Endodermal cell (in vitro differentiated cells): ENCODE measurements at places on chromosomes 5 and 9. TPM values are rescaled to one million over a fixed set of nuclear protein-coding genes. Genes with fewer than 3 reads are reported as not detected.

LRRC19 gene
- not detected in 2 replicates for total RNA-seq

TEX48 gene
- total RNA-seq = not detected in 3 replicates

SLC6A19 gene
- 0.15 and 0.16 TPM in 2 replicates for total RNA-seq

GRCh38 chr5:125564317-125564975 is 818.0 kb upstream of the ZNF608 start:
- H3K27ac ChIP-seq = no peak overlapping the region
- H3K36me3 ChIP-seq = no peaks in the 10 kb centered on the region
- no peaks in the 10 kb centered on the region for H3K27me3 ChIP-seq
- H3K4me1 ChIP-seq = peaks cover 2% of the 10 kb centered on the region

- peaks cover 22% of the 10 kb centered on the region for H3K4me1 ChIP-seq
- DNase-seq = no peak
- no peak overlapping the region for H3K27ac ChIP-seq
- no peak overlapping the region for H3K4me3 ChIP-seq
Observed at GRCh38 chr9:137676998-137677397, 58.2 kb downstream of the EHMT1 start.

DNA sequence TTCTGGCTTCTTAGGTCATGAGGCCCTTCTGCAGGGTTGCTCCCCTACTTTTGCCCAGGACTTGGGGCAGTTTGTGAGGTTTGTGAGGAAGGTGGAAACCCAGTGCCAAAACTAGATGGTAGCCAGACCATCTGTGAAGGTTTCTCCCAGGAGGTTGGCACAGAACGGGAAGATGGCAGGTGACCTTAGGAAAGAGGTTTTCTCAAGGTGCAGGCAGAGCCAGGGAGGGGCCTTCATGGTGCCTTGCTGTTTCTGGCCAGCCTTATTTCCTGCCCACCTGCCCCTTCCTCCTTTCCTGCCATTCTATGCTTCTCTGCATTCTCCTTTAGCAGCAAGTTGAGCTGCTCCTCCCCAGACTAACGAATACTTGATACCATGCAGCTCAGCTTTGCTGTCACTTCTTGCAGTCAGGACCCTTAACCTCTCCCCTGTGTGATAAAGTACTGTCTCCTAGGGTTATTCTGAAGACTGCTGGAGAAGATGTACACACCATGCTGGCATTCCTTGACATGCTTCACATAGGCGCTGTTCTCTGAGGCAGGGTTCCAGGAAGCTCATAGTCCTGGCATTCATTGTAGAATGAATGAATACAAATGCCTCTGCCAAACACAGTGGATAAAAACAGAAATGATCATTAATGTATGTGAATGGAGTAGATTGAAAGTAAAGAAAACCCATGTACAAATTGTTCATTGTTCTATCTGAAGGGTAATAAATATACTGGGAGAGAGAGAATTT is 154.3 kb downstream of the KDM4C start:
- H3K4me3 ChIP-seq = no peak overlapping the region
- H3K27me3 ChIP-seq = no peaks in the 10 kb centered on the region
- no peak overlapping the region for H3K27ac ChIP-seq
- no peak for DNase-seq
- H3K36me3 ChIP-seq = no peaks in the 10 kb centered on the region
- H3K4me1 ChIP-seq = no peaks in the 10 kb centered on the region

DNA sequence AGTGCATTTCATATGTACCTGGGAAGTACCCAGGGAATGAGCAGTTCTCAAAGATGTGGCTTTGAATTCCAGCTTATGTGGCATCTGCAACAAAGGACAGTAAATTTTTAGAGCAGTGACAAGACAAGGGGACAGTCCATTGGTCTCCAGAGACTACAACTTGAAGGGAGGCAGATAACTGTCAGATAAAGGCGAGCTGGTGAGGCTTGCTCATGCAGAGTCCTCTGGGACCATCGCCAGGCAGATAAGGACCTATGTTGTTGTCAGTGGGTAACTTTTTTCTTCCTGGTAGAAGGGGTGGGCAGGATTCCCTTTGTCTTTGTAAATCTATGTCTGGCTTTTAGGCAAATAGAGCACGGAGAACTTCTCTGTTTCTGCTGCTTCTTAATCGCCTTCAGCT is 120.2 kb downstream of the ICE1 start:
- H3K4me3 ChIP-seq = no peak overlapping the region
- H3K27ac ChIP-seq = no peak overlapping the region
- no peaks in the 10 kb centered on the region for H3K36me3 ChIP-seq
- H3K27me3 ChIP-seq = no peaks in the 10 kb centered on the region
- DNase-seq = no peak

- H3K27ac ChIP-seq = peak overlapping the region; percentile 92
- H3K4me1 ChIP-seq = peaks cover 12% of the 10 kb centered on the region
- H3K27me3 ChIP-seq = no peaks in the 10 kb centered on the region
- no peak overlapping the region for H3K4me3 ChIP-seq
- no peaks in the 10 kb centered on the region for H3K36me3 ChIP-seq
- DNase-seq = no peak
Observed at GRCh38 chr9:84850830-84851392, 181.4 kb downstream of the NTRK2 start.

DNA sequence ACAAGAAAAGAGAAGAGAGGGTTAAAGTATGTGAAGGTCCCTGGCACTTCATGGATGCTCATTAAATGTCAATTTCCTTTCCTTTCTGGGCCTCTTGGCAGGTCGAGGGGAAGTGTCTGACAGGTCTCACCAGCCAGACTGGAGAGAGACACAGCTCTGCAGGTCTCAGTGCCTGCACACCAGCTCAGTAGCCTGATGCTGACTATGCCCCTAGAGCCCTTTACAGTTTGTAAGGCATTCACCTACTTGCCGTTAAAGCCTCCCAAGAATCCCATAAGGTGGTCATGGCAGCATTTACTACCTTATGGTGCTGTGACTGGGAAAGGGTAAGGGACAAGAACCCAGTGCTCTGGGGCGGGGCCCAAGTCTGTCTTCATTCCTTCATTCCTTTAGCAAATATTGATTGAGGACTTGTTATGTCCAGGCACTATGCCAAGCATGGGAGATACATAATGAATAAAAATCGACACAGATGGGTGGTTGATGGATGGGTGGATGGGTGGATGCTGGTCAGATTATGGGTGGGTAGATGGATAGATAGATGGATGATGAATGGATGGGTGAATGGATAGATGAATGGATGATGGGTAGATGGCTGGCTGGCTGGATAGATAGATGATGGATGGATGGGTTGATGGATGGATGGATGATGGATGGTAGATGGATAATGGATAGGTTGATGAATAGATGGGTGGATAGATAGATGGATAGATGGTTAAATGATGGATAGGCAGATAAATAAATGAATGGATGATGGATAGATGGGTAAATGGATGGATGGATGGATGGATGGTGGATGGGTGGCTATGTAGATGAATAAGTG is 21.3 kb upstream of the KIF12 start:
- no peak overlapping the region for H3K4me3 ChIP-seq
- H3K36me3 ChIP-seq = no peaks in the 10 kb centered on the region
- H3K27ac ChIP-seq = no peak overlapping the region
- peak; percentile 26 for DNase-seq

GRCh38 chr5:173823721-173824567 is 64.2 kb upstream of the CPEB4 start:
- no peaks in the 10 kb centered on the region for H3K27me3 ChIP-seq
- peak; percentile 62 for DNase-seq
- H3K4me1 ChIP-seq = peaks cover 8% of the 10 kb centered on the region
- H3K27ac ChIP-seq = no peak overlapping the region

DNA sequence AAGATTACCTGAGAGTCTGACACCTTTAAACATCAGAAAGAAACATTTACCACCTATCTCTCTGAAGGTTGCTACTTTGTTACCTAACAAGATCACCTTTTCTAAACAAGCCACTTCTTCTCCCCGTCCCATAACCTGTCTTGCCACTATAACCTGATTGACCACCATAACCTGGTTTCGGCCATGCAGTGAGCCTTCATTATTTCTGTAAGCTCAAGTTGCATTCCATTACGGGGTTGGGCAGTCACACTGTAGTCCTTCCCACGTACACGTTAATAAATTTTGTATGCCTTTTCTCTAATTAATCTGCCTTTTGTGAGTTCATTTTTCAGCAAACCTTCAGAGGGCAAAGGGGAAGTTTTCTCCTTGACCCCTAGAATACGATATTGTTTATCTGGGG is 28.0 kb upstream of the CCNG1 start:
- no peak overlapping the region for H3K27ac ChIP-seq
- no peak for DNase-seq
- no peaks in the 10 kb centered on the region for H3K27me3 ChIP-seq
- no peaks in the 10 kb centered on the region for H3K36me3 ChIP-seq

- H3K36me3 ChIP-seq = peaks cover 58% of the 10 kb centered on the region
- no peaks in the 10 kb centered on the region for H3K4me1 ChIP-seq
- DNase-seq = no peak
- H3K27me3 ChIP-seq = no peaks in the 10 kb centered on the region
Observed at GRCh38 chr9:127451608-127451857, 223 bp downstream of the LRSAM1 start.

DNA sequence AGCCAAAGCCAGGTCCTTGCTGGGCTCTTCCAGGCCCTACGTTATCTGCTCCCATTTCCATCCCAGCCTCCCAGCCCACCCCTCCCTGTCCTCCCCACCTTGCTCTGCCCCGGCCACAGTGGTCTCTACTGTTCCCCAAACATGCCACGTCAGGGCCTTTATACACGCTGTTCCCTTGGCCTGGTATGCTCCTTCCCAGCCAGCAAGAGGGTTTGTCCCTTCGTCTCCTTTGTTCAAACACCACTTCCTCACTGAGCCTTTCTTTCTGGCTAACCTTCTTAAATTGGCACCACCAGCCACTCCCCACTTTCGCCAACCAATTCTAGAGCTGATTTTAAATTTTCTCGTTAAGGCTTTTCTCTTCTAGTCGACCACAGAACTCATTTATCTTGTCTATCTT is 9.8 kb downstream of the SH2D3C start:
- no peak overlapping the region for H3K27ac ChIP-seq
- DNase-seq = no peak
- H3K27me3 ChIP-seq = no peaks in the 10 kb centered on the region
- H3K4me3 ChIP-seq = no peak overlapping the region
